ENCODE measurements at places on chromosomes 5 and 9. TPM values are rescaled to one million over a fixed set of nuclear protein-coding genes. Genes with fewer than 3 reads are reported as not detected.

DNA sequence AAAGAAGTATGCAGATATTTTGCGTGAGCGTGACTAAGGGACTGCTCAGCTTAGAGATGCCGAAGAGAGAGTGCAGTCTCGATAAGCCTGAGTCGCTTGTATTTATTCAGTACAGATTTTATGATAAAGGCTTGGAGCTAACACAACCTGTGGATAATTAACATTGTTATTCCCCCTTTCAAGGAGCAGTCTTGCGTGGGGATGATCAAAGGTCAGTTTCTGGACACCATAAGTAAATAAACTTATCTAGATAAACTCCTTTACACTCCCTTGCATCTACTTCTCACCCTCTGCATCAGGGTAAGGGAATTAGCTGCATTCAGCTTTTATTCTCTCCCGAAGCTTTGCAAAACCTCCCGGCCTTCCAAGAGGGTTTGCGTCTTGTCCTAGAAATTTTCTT is 357.8 kb upstream of the ST8SIA4 start:
- H3K4me1 ChIP-seq, result no peaks in the 10 kb centered on the region
- no peak overlapping the region for H3K4me3 ChIP-seq
- H3K27ac ChIP-seq, result no peak overlapping the region
- H3K36me3 ChIP-seq, result no peaks in the 10 kb centered on the region

GRCh38 chr9:87350915-87351314 is 146.8 kb upstream of the DAPK1 start:
- no peak overlapping the region for H3K27ac ChIP-seq
- no peaks in the 10 kb centered on the region for H3K4me1 ChIP-seq
- no peak for DNase-seq
- no peak overlapping the region for H3K4me3 ChIP-seq
- no peaks in the 10 kb centered on the region for H3K36me3 ChIP-seq

DNA sequence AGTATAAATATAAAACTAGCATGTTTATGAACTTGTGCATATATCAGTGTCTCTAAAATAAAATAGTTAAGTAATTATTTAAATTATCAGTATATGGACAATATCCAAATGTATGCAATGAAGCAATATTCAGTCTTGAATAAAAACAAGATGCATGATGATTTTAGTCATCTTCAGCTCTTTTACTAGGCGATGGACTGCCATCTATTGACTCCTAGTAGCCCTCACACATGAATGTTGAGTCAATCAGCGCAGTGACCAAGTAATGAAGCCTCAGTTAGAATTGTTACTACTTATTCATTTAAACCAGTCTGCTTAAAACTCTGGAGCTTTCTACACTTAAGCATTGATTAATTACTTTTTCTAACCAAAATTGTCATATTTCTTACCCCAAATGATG is 92.9 kb upstream of the GRHPR start:
- no peak overlapping the region for H3K27ac ChIP-seq
- no peaks in the 10 kb centered on the region for H3K36me3 ChIP-seq
- no peak for DNase-seq
- H3K27me3 ChIP-seq, result no peaks in the 10 kb centered on the region
- no peak overlapping the region for H3K4me3 ChIP-seq
- no peaks in the 10 kb centered on the region for H3K4me1 ChIP-seq

DNA sequence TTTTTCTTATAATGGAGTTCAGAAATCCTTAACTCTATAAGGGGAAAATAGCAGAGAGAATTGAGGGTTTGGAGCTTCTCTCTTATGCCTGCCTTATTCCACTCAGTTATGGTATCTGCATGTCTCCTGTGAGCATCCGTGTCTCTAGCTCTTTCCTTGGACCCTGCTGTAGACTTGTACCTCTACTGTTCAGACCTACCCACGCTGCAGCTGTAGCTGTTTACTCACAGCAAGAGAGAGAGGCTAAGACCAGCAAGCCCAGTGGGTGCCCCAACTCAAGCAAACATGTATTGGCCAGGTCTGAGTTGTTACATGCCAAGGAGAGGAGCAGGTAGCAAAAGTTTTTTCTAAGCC is 7.1 kb upstream of the PCSK1 start:
- H3K4me1 ChIP-seq, result no peaks in the 10 kb centered on the region
- no peak for DNase-seq
- H3K27ac ChIP-seq, result no peak overlapping the region
- no peaks in the 10 kb centered on the region for H3K36me3 ChIP-seq
- peaks cover 77% of the 10 kb centered on the region for H3K27me3 ChIP-seq

- no peaks in the 10 kb centered on the region for H3K4me1 ChIP-seq
- DNase-seq, result no peak
- no peak overlapping the region for H3K4me3 ChIP-seq
- H3K27ac ChIP-seq, result no peak overlapping the region
- no peaks in the 10 kb centered on the region for H3K27me3 ChIP-seq
Observed at GRCh38 chr5:40479939-40480338, 199.8 kb upstream of the PTGER4 start.

GRCh38 chr9:123590499-123590898 is 234.5 kb downstream of the CRB2 start:
- no peaks in the 10 kb centered on the region for H3K27me3 ChIP-seq
- no peak overlapping the region for H3K4me3 ChIP-seq
- H3K27ac ChIP-seq, result no peak overlapping the region
- no peaks in the 10 kb centered on the region for H3K4me1 ChIP-seq

- no peak overlapping the region for H3K27ac ChIP-seq
- peaks cover 8% of the 10 kb centered on the region for H3K4me1 ChIP-seq
- no peaks in the 10 kb centered on the region for H3K27me3 ChIP-seq
- no peak for DNase-seq
- H3K36me3 ChIP-seq, result no peaks in the 10 kb centered on the region
Observed at GRCh38 chr9:20640331-20641187, 18.3 kb upstream of the MLLT3 start.

DNA sequence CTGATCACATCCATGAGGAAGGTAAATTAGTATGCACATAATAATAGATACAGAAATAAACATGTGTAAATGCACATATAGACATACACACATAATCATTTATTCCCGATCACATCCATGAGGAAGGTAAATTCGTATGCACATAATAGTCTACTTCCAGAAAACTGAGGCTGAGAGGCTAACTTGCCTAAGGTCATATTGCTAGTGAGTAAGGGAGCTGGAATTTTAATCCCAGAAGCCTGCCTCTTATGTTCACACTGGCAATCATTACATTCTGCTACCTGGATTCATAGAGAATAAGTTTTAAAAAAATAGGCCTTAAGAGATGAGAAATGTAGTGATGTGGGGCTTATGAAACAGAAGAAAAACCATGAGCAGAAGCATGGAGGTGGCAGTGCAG is 716.3 kb downstream of the BRINP1 start:
- DNase-seq, result no peak
- no peak overlapping the region for H3K4me3 ChIP-seq
- H3K36me3 ChIP-seq, result no peaks in the 10 kb centered on the region
- no peaks in the 10 kb centered on the region for H3K27me3 ChIP-seq

- H3K4me1 ChIP-seq, result no peaks in the 10 kb centered on the region
- H3K27ac ChIP-seq, result no peak overlapping the region
- H3K36me3 ChIP-seq, result no peaks in the 10 kb centered on the region
Observed at GRCh38 chr9:126628146-126628545, 14.4 kb downstream of the LMX1B start.

GRCh38 chr5:51650824-51651223 is 267.6 kb downstream of the ISL1 start:
- H3K4me1 ChIP-seq, result no peaks in the 10 kb centered on the region
- no peak for DNase-seq
- H3K27ac ChIP-seq, result no peak overlapping the region
- no peak overlapping the region for H3K4me3 ChIP-seq

- no peaks in the 10 kb centered on the region for H3K4me1 ChIP-seq
- H3K36me3 ChIP-seq, result no peaks in the 10 kb centered on the region
- no peaks in the 10 kb centered on the region for H3K27me3 ChIP-seq
- no peak for DNase-seq
- H3K27ac ChIP-seq, result no peak overlapping the region
Observed at GRCh38 chr9:99491408-99492158, 269.5 kb downstream of the SEC61B start.

- H3K27ac ChIP-seq, result peak overlapping the region; percentile 56
- H3K4me3 ChIP-seq, result peak overlapping the region; percentile 43
- no peaks in the 10 kb centered on the region for H3K36me3 ChIP-seq
- DNase-seq, result peak; percentile 59
Observed at GRCh38 chr9:121278477-121279261, 10.7 kb downstream of the GSN start.

GRCh38 chr9:133460405-133461175 is 812 bp downstream of the CACFD1 start:
- H3K27ac ChIP-seq, result peak overlapping the region; percentile 97
- no peak for DNase-seq

DNA sequence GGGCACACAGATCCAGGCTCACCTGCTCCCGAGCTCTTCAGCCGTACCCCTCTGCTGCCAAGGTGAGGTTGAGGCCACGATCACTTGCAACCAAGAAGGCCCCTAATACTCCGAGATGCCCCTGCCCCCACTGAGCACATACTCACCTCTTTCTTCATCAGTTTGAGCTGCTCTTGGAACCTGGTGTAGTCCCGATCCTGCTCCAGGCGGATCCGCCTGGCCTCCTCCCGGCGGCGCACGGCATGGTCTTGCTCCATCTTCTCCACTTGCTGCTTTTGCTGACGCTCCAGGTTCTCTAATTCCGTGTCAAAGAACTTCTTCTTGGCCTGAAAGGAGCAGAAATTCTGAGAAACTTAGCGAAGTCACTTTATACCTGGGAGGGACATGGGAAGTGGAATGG is 75.7 kb upstream of the FBXW11 start:
- DNase-seq, result no peak
- no peak overlapping the region for H3K4me3 ChIP-seq
- no peak overlapping the region for H3K27ac ChIP-seq
- H3K36me3 ChIP-seq, result no peaks in the 10 kb centered on the region

- DNase-seq, result no peak
- no peak overlapping the region for H3K4me3 ChIP-seq
- no peaks in the 10 kb centered on the region for H3K36me3 ChIP-seq
- peak overlapping the region; percentile 80 for H3K27ac ChIP-seq
- peaks cover 35% of the 10 kb centered on the region for H3K4me1 ChIP-seq
- H3K27me3 ChIP-seq, result no peaks in the 10 kb centered on the region
Observed at GRCh38 chr9:78871086-78871451, 574.1 kb downstream of the PSAT1 start.

GRCh38 chr9:130766021-130766926 is 68.8 kb upstream of the ABL1 start:
- no peaks in the 10 kb centered on the region for H3K36me3 ChIP-seq
- no peak overlapping the region for H3K4me3 ChIP-seq
- H3K27ac ChIP-seq, result no peak overlapping the region
- DNase-seq, result no peak

DNA sequence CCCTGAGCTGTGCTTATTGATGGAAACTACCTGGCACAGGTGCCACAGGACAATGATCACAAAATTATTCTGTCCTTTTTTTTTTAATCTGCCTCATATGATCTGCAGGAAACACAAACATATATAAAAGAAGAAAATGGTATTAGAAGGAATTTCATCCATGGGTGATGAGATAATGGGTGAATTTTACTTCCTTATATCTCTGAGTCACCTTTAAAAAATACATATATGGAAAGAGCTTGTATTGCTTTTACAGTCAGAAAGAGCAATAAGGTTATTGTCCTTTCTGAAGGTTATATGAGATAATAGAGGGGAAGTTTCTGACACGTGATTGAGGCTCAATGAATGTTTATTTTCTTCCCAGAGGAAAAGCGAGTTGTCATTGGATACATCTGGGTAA is 31.6 kb downstream of the NEURL1B start:
- H3K4me3 ChIP-seq, result no peak overlapping the region
- H3K4me1 ChIP-seq, result no peaks in the 10 kb centered on the region
- DNase-seq, result no peak
- no peaks in the 10 kb centered on the region for H3K27me3 ChIP-seq

PLAC8L1 gene
- 2.6 TPM for total RNA-seq

SPAAR gene
- total RNA-seq, result not detected

EGFLAM gene
- total RNA-seq, result not detected

Measured in HCT116 (cell line).